NCI-H1436 treated with DMSO at 0.1 percent for 48 hours (cell line): ENCODE measurements at places on chromosomes 2 and 18.

DNA sequence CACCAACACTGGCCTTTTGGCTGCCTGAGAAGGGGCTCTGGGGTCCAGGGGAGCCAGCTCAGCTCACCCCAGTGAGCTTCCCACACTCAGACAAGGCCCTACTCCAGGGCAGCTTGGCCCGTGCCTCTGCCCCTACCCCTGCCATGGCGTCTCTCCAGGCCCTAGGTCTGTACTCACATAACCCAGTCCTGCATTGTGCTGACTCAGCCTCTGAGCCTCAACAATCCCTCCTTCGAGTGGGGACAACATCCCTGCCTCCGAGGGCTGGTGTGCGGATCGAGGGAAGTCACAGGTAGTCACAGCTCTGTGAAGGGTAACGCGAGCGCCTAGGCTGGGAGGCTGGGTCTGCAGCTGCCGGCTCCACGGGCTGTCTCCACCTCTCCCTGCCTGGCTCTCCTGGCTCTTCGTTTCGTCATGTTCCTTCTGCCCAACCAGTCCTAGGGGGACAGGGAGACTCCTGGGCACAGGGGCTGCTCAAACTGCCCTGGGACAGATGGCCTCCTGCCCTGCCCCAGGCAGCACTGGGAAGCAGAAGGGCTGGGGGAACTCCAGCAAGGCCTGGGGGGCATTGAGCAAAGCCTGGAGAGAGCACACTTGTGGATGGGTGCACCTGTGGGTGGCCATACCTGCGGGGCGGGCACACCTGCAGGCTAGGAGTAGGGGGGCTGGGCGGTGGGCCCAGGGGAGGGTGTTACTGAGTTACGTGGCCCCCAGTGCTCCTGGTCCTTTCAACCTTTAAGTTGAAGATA lies 74.6 kb downstream of the RRM2 start:
- DNase-seq: no peak

DNA sequence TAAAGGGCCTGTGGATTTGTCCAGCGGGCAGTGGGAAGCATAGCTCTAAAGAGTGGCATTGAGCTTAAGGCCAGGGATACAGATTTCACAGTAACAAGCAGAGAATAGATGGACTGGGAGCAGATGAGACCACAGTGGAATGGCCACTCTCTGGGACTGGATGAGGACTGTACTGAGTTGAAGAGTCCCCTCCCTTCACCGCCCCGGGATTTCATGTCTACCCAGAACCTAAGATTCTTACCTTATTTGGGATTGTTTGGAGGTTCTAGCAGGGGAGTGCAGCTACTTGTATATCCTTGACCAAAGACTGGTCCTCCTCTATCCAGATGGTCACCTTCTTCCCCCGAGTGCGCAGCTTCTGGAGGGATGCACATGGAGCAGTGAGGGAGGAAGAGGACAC lies 28.0 kb upstream of the EFEMP1 start:
- DNase-seq: no peak

DNA sequence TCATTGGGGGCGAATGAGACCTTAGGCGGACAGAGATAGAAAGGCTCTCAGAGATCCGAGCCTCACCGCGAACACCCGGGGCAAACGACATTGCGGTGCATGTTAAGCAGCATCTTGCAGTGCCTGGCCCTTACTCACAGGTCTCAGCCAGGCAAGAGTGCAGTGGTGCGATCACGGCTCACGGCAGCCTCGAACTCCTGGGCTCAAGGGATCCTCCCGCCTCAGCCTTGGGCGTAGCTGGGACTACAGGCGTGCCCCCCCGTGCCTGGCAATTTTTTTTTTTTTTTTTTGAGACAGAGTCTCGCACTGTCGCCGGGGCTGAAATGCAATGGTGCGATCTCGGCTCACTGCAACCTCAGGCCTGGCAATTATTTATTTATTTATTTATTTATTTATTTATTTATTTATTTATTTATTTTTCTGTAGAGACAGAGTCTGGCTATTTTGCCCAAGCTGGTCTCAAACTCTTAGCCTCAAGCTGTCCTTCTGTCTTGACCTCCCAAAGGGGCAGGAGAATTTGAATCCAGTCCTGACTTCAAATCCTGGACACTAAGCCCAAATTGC lies 1.3 kb downstream of the LAMA3 start:
- DNase-seq: no peak

DNA sequence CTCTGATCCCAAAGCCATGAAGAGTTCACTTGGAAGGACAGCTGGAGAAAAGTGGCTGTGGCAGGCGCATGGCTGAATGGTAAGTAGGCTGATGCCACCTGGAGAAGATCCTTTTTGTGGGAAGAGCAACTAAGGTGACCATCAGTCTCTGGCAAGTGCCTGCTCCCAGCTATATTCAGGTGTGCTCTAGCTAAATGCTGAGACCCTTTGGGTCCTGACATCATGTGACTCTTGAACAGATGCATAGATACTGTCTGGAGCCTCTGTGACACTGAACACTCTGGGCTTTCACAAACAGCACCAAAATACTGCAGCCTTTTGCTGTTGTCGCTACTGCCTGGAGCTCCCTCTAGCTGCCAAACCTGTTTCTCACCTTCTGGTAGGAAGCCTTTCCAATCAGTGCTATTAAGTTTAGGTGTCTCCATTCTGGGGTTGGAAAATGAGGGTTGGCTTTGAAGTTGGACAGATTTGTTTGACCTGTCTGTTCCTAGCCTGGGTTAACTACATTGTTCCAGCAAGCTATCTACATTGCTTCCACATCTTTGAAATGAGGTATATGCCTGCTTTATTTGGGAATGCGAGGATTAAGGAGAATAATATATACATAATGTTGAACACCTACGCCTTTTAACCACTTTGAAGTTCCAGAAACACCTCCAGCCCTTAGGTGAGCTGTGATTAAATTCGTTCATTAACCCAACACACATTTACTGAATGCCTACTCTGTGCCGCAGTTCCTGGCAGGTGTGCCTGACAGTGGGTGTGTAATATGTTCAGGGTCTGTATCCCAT lies 3.1 kb downstream of the EGR4 start:
- DNase-seq: no peak

DNA sequence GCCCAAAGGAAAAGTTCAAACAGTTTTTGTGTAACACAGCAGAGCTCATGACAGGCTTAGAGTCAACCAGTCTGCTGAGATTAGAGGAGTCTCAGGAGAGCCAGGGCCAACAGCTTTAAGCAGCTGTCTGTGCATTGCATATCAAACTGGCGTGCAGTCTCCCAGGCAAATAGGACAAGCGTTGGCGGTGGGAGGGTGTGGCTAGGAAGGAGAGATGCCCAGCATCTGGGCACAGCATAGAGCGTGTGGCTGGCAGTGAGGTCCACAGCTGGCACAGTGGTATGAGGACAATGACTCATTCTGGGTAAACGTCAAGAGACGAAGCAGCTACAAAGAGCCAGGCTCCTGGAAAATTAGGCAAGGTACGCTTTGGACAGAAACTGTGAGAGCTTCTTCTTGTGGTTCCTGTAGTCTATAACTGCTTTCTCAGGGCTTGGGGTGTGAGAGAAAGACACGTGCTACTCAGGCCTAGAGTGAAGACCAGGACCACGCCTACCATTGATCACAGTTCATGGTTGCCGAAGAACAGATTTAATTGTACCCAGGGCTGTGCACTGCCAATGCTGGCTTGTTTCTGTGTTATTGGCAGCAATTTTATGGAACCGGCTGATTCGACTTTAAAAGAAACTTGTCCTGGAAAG lies 14.8 kb downstream of the ZAP70 start:
- peak; percentile 4 for DNase-seq

- no peak for DNase-seq
Observed at GRCh38 chr2:112720785-112721184, at the start of gene NT5DC4. Gene NT5DC4 (plus strand): TSS chr2:112721020. CDS start chr2:112721080, 60 bp downstream.

GRCh38 chr2:45823723-45824206 lies 172.3 kb downstream of the PRKCE start:
- peak; percentile 50 for DNase-seq

GRCh38 chr2:74507926-74508520 lies 528 bp upstream of the PCGF1 start:
- no peak for DNase-seq

DNA sequence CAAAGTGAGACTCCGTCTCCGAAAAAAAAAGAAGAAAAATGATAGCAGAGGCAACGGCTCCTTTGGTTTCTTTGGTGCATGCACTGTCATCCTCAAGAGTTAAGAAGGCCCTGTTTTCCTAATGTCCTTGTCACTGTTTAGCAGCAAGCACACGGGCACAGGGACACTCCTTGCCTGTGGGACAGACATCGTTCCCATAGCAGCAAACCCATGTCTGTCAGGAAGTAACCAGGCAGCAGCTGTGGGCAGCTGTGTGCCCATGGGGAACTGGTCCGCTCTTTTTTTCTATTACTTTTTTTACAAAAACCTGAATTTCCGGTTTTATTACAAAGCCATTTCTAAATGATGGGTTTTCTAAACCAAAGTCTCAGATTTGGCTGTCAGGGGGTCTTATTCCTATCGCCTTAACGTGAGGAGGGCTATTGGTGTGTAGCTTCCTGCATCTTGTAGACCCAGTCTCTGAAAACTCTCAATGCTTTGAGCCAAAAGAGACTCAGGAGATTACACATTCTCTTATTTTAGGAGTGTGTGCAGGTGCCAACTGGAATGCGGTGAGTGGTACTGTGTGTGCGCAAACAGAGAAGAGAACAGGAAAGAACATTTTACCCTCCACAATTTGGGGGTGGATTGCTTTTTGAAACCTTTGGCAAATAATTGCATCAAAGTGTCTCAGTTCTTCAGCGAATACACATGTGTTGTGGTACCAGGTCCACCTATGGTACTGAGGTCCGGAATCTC lies 109.6 kb downstream of the COLEC12 start:
- no peak for DNase-seq

DNA sequence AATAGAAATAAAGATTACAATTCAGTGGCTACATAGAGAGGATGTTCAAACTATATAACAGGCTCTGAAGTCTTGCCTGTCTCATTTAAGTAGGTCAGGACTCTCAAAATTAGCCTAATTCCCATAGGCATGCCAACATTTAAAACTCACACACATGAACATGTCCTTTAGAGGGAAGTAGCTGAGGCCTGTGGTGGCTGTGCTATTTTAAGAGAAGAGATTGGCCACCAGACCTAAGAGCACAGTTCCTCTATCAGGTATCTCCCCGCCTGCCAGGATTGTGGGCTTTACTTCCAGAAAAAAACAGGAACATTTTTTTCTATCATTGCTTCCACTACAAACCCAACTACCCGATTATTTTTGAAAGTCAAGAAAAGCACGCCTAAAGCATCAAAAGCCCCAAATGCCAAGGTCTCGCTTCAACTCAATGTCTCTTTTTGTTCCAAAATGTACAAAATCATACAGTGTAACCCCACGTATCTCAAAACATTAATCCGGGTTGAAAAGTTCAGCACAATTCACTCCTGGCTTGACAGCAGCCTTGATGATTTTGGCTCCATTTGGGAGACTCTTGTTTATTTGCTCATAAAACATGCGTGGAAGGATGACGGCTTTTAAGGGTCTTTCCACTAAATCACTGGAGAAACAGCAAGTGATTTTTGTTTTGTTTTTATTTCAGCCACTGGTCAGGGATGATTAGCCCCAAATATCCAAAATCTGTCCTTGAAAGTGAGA lies 15.3 kb downstream of the FHL2 start:
- no peak for DNase-seq

DNA sequence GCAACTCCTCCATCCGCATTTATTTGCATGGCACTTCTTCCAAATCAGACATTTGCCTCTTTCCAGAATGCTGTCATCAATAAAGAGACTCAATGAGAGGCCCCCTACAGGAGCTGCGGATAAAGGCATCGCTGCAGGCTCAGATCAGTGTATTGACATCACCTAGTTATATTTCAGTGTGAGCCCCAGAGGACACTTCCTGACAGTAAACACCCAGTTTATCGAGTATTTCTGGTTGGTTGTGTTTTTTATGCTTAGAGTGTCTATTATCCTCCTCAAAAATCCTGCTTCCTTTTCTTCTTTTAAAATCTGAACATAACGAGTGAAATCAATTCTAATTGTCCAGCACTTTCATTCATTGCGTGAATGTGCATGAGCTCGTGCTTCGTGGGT lies 38.8 kb downstream of the NRP2 start:
- DNase-seq: no peak

DNA sequence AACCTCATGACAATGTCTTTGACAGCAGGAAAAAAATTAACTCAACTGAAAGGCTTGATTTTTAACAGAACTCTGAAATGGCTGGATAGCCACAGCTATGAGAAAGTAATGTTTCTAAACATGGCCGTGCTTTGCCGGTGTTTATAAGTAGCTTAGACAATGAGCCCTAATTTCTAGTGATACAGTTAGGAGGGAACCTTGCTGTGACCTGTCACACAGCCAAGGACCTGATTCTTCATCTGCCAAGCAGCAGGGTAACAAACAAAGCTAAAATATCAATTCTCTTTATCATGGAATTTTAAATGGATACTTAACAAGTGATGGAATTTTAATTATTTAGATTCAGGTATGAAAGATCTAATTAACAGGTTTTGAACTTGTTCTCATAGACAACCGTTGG lies 24.3 kb upstream of the DYNC2LI1 start:
- no peak for DNase-seq

DNA sequence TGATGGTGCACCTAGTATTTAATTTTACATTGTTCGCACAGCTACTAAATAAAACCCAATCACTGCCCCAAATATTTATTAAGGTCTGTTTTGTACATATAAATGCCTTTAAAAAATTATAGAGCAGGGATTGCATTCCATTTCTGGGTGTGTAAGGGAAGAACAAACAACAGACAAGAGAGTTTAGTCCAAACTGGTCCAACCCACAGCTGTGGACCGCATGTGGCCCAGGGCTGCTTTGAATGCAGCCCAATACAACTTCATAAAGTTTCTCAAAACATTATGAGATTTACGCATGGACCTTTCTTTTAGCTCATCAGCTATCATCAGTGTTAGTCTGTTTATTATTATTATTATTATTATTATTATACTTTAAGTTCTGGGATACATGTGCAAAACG lies 114.8 kb upstream of the LRATD1 start:
- DNase-seq: no peak

GRCh38 chr2:96301865-96302264 lies 3.5 kb downstream of the SNRNP200 start:
- DNase-seq: no peak

DNA sequence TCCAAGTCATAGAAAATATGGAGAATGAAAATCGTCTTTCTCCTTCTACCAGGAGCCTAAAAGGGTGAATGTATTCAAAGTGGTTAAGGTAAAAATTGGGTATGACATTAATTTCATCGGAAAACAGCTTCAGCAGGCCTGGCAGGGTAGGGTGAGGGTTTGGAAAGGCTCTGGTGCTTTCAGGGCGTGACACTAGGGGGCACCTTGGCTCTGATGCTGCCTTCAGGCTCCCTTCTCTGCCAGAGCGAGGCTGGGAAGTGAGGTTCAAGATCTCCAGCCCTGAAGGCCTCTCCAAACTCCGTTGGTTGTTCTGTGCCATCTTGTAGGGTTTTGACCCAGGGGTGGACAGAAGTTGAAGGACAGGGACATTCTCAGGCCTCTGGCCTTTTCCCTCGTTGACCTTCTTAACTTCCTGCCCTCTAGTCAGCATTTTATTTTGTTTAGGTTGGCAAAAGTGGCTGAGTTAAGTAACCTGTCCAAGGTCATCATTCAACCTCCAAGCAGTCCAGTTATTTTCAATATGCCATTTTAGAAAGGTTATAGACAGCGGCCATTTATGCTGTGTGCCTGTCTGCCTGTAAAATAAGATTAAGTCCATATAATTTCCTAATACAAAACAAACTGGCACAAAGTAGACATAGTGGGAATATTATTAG lies 40.3 kb downstream of the EML6 start:
- DNase-seq: no peak

- no peak for DNase-seq
Observed at GRCh38 chr2:134714228-134714627, 4.6 kb downstream of the TMEM163 start.

- DNase-seq: no peak
Observed at GRCh38 chr2:9975328-9975727, 23.8 kb downstream of the GRHL1 start.
